Activated CD4-positive, alpha-beta T cell treated with anti-CD3 and anti-CD28 coated beads for 36 hours (primary cell): ENCODE measurements at places on chromosomes 12 and 14.
A peak's percentile ranks its signal among the peaks of the same experiment; 100 is the strongest.

GRCh38 chr14:66237741-66238140 is 248.4 kb upstream of the CCDC196 start:
- no peak for DNase-seq

GRCh38 chr12:122687086-122687485 is 16.1 kb downstream of the HCAR2 start:
- no peak for DNase-seq

DNA sequence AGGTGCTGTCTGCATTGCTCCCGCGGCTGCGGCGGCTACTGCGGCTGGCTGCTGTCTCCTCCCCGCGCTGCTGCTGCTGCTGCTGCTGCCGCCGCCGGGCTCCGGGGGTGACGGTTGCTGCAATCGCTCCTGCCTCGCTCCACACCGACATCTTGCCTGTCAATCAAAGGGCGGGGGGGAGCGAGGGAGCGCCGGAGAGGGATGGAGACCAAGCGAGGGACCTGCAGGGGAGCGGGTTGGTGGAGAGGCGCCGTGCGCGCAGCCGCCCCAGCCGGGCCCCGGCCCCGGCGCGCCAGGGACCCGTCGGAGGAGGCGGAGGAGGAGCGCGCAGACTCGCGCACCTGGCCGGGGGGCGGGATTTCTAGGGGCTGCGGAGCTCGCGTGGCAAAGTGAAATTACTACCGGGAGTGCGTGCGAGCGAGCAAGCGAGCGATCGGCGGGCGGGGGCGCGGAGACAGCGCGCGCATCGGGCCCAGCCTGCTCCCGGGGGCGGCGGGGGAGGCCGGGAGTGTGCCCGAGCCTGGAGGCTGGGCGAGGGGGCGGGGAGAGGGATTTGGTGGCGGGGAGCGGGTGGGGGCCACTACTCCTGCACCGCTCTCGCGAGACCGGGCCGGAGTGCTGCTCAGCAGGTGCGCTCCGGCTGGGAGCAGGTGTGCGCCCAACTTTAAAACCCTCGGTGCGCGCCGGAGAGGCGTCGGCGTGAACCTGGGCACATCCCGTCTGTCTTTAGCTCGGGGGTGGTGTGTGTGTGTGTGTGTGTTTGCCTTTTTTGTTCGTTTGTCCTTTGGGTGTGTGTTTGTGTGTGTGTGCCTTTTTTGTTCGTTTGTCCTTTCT is at the start of gene KSR2:
KSR2 (minus strand) TSS at position 165 of the 834 bp plus-strand sequence. CDS start 735 bp downstream, outside the sequence.
- peak; percentile 81 for DNase-seq

DNA sequence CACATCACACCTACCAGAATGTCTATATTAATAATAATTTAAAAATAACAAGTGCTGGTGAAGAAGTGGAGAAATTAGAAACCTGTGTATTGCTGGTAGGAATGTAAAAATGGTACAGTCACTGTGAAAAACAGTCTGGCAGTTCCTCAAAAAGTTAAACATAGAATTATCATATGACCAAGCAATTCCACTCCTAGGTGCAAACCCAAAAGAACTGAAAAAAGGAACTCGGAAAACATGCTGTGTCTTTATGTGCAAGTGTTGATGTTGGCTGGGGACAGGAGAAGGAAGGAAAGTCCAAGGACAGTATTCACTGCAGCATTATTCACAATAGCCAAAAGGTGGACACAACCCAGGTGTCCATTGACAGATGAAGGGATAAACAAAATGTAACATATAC is 146.5 kb downstream of the TTC7B start:
- no peak for DNase-seq

GRCh38 chr12:98437806-98438595 is 77.4 kb upstream of the TMPO start:
- DNase-seq: no peak

DNA sequence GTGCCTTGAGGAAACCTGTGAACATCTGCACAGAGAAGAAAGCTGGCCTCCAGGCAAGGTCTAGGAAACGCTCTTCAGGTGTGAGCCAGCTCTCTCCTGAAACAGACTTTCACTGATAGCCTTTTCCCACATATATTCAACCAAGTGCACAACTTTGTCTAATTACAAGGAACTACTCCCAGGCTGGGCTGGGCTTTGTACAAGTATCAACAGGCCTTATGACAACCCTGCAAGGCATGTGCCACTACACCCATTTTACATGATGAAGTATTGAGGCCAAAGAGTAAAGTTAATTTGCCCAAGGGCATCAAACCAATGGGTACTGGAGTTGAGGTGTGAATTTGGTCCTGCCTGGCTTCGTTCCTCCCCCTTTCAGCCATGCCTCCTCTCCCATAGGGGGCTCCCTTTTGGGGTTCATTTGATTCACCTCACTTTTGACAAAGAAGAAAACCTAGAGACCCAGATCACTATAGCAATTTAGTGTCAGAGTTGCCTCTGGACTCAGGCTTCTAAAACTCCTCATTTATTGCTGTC is 2.1 kb downstream of the CSRP2 start:
- DNase-seq: no peak

GRCh38 chr14:44952391-44953110 is 9.2 kb downstream of the KLHL28 start:
- DNase-seq: no peak

GRCh38 chr14:95503365-95504134 is 12.9 kb downstream of the SYNE3 start:
- DNase-seq: no peak

- no peak for DNase-seq
Measured at GRCh38 chr14:68172216-68172615, 352.6 kb downstream of the RAD51B start.

- DNase-seq: no peak
Measured at GRCh38 chr14:93926245-93926872, 785 bp upstream of the FAM181A start.

DNA sequence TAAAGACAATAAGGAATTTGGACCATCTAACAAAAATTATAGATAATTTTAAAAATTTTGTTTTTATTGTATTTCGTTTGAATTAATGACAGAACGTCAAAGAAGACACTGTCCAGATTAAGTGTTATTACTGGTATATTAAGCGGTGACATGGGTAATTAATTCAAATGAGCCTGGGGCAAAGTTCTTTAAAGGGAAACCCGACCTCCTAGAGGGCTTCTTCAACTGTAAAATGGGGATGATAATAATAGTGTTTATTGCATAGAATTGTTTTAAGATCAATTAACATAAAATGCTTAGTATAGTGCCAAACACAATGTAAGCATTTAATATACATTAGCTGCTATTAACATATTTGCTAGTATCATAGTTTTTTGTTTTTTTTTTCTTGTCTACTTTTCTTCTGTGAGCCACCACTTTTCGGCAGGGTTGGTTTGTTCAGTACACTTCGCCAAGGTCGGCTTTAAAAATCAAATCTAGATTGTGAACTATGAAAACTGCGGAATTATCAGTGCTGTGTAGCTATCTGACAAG is 514 bp upstream of the LARP4 start:
- no peak for DNase-seq

GRCh38 chr12:76764856-76765255 is 941 bp downstream of the ZDHHC17 start:
- DNase-seq: no peak

DNA sequence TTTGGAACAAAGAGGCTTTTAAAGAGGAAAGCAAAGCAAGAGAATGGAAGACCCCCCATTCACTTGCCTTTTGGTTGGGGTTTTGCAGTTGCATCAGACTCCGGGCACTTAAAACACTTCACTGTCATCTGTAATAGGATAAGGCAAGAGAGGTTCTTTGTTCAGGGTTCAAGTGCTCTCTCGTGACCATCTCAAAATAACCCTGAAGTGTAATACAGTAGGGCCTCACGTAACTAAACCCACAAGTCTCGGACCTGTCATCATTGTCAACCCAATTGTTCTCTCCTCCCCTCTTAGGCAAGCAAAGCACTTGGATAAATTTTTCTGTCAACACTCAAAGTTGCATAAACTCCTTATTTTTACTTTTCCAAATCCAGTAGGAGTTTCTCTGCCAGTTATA is 26.9 kb upstream of the MYBPC1 start:
- no peak for DNase-seq

DNA sequence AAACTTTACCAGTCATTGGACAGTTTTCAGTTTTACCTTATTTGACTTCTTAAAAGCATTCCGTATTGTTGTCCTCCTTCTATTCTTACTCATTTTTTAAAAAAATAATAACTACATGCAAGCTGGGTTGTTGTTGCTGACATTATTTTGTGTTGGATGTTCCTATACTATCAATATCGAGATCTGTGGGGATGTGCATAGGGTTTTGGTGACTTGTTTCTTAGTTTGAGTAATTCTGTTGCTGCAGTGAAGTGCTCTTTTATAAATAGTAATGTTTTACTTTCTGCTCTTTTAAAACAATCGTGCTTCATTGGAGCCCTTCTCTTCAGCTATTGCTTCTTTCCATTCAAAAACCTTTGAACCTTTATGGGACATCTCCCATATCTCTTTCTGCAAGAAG is 79.4 kb downstream of the METTL25 start:
- no peak for DNase-seq

- DNase-seq: no peak
Measured at GRCh38 chr12:93006471-93007208, 77.5 kb upstream of the EEA1 start.

- peak; percentile 58 for DNase-seq
Measured at GRCh38 chr12:54680374-54680773, 32.2 kb upstream of the DCD start.

- no peak for DNase-seq
Measured at GRCh38 chr14:56810147-56810719, at the start of gene OTX2. OTX2 (minus strand) TSS chr14:56810479; CDS start chr14:56805456, 5,023 bp downstream.

DNA sequence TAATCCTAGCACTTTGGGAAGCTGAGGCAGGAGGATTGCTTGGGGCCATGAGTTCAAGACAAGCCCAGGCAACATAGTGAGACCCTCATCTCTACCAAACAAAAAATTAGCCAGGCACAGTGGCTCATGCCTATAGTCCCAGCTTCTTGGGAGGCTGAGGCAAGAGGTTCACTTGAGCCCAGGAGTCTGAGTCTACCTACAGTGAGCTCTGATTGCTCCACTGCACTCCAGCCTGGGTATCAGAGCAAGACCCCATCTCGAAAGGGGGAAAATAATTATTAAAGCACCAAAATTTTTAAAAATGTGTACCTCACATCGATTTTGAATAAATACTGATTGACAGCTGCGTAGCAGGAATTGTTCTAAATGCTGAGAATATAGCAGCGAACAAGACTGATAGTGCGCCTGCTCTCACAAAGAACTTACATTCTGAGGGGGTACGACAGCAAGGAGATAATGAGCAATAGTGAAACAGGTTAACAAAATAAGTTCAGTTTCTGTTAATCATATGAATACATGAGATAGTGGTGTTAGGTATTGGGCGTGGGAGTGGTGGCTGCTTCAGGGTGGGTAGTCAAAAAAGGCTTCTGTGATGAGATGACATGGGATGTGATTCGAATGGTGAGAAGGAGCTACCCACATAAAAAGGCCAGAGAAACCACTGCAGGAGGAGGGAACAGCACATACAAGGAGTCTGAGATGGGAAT is 19.6 kb downstream of the HCFC2 start:
- peak; percentile 74 for DNase-seq

- DNase-seq: no peak
Measured at GRCh38 chr14:105908481-105908911, 382.1 kb downstream of the TMEM121 start.

DNA sequence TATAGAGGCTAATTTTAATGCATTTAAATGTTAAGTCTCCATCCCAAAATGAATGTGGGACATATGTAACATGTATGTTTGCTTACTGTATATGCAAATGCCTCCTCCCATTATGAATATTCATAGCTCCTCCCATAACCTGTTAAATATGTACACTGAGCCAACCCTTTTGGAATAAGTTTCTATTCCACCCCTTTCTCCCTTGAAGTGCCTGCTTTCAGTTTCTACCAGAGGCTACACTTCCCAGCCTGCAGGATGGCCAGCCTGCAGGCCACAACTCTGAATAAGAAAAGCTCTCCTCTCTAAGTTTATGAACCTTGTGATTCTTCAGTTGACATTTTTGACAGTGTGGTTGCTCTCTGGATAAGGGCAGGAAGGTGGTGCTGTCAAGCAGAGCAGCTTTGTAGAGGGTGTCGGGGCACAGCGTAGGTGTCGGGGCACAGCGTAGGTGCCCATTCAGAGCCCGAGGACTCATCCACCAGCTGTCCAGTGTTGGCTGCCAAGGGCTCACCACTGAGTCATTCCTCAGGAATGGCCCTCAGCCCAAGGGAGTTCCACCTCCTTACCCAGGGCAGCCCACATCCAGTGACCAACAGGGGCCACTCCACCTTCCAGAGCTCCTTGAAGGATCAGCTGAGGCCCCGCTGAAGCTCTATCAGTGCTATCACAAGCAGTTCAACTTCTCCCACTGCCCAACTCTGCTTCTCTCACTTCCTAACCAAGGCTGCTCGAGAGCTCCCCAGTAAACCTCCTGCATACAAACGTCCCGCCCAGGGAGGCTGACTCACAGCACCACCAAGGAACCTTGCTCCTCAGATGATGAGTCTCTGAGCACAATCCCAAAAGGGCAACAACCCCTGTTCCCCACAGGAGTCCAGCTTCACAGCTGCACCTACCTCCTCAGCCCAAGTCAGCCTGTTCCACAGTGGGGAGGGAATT is 31.4 kb downstream of the VWF start:
- no peak for DNase-seq

- DNase-seq: no peak
Measured at GRCh38 chr14:99745307-99745951, 47.8 kb upstream of the EML1 start.

DNA sequence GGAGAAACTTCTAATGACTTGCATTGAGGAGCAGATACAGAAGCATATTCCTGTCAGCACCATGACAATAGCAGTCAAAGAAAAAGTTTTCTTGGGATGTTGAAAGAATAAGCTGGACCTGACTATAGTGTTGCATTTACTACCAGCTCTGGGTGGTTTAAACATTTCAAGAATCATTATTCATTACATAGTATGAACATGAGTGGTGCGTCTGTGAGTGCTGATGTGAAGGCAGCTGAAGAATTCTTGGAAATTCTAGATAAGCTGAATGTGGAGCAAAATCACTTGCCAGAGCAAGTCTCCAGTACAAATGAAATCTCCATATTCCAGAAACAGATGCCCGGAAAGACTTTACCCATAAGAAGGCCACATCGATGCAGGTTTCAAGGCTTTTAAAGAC is 45.0 kb upstream of the STAB2 start:
- DNase-seq: no peak

- peak; percentile 66 for DNase-seq
Measured at GRCh38 chr14:50363714-50364111, 33.0 kb downstream of the CDKL1 start.

DNA sequence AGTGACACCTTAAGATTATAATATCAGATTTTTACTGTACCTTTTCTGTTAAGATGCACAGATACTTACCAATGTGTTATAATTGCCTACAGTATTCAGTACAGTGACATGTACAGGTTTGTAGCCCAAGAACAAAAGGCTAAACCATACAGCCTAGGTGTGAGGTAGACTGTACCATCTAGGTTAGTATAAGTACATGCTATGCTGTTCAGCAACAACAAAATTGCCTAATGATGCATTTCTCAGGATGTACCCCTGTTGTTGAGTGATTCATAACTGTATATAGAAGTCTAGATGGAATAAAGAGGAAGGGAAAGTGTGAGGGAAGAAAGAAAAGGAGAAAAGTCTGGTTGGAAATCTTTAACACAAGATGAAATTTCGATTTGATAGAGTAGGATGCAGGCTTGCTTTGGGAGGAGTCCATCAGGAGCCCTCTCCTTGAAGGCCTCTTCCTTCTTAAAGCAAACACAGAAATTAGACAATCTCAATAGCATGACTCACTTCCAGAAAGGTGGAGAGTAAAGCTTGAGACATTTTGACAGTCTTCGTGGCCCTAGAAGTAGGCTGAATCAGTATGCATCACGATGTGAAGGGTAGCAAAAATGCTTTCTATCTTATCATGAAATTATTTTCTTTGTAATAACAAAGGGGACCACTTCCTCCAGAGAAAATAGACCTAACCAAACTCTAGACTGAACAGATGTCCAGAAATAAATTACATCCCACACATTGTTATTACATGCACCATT is 191.5 kb downstream of the SYT1 start:
- DNase-seq: no peak

- DNase-seq: peak; percentile 30
Measured at GRCh38 chr14:103418481-103418818, 33.2 kb downstream of the MARK3 start.
